ENCODE measurements at places on chromosomes 1 and 21.
A peak's percentile ranks its signal among the peaks of the same experiment; 100 is the strongest.

GRCh38 chr21:34223376-34223775 lies 140.4 kb upstream of the KCNE2 start:
- DNase-seq = no peak

DNA sequence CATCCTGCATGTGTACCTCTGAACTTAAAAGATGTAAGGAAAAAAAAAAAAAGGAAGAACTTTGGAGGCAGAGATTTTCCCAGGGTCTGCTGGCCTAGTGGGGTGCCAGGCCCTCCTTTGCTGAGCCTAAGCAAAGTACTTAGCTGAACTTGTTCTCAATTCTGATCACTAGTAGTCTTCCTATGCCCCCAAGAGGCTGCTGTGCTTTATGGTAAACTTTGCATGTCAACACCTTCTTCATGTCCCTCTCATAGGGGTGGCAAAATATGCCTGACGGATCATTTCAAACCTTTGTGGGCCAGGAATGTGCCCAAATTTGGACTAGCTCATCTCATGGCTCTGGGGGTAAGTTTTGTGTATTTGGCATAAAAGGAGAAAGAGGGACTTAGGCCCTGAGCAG lies 1.4 kb upstream of the USP21 start:
- DNase-seq = no peak

- DNase-seq = no peak
Observed at GRCh38 chr1:175649416-175649815, 94.0 kb downstream of the TNR start.

GRCh38 chr1:238647877-238648276 lies 738.5 kb upstream of the CHRM3 start:
- peak; percentile 99 for DNase-seq

- DNase-seq = peak; percentile 6
Observed at GRCh38 chr1:110639724-110640386, 33.7 kb upstream of the KCNA2 start.

DNA sequence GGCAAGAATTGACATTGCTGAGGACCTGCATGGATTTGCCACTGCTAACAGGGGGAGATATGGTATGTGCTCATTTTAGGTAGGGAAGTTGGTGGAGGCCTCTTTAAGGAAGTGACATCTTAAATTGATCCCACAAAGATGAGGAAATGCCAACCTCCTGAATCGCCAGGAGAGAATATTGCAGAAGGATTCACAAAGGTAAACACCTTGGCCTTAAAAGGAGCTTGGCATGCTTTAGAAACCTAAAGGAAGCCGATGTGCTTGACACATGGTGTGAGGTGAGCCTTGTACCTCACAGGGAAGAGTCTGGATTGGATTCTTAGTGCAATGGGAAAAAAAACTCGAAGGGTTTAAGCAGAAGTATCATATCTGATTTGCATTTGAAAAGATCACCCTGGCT lies 470.5 kb upstream of the DAB1 start:
- DNase-seq = no peak

- DNase-seq = no peak
Observed at GRCh38 chr1:238404921-238405320, 514.2 kb upstream of the ZP4 start.

GRCh38 chr1:66275601-66276023 lies 258.3 kb upstream of the SGIP1 start:
- no peak for DNase-seq

DNA sequence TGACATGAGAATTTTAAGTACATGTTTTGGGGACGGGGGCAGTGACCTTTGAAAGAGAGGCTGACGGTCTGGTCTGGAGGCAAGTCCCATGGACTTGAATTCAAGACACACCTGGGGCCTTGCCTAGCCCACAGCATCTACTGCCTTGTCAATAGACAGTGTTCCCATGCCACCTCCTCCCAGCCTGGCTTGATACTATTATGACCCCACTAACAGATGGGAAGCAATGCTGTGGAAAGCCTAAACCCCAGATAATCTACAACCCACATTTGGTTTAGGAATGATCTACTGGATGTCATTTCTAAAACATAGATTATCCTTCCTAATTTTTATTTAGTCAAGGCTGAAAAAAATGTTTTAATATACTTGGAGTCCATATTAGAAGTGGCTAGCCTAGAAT lies 17.8 kb upstream of the NFASC start:
- DNase-seq = no peak

DNA sequence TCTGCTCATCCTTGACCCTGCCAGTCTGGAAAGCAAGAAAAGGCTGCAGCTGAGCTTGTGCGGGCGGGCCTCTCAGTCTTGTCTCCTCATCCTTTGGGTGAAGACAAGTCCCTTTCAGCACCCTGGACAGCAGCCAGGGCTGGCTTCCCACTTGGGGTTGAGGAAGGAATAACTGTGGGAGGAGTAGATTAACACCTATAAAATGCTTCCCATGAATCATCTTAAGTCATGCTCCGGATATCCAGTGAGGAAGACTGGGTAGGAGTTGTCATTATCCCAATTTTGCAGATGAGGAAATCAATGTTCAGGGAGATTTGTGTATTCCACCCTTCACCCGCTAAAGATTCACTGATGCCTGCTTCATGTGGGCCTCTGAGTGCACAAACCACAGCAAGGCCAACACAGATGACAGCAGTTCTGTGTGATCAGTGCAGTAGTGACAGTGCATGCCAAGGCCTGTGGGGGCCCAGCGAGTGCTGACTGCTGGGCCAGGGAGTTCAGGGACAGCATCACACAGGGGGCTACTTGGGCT lies 20.1 kb upstream of the COL16A1 start:
- DNase-seq = peak; percentile 79

DNA sequence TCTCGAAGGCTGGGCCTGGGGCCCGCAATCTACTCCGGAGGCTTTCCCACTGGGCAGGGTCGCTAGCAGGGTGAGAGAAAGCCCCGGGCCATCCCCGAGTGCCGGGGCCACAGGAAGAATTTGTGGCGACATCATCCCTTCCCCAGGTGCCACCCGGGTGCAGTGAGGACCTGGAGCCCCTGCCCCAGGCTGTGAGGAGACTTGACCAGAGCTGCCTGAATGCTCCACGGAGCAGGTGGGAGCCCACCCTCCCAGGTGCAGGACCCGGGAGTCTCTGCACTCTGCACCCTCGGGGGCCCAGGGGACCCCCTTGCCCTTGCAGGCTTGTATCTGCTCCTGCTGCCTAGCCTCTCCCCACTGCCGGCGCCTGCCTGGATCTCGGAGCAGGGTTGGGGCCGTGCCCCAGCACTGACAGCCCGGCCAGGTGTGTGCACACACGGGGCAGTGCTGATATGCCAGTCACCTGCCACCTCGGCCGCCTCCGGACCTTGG lies 67.5 kb upstream of the RGS7 start:
- DNase-seq = no peak

- DNase-seq = no peak
Observed at GRCh38 chr1:215772151-215772550, 205.0 kb downstream of the KCTD3 start.

DNA sequence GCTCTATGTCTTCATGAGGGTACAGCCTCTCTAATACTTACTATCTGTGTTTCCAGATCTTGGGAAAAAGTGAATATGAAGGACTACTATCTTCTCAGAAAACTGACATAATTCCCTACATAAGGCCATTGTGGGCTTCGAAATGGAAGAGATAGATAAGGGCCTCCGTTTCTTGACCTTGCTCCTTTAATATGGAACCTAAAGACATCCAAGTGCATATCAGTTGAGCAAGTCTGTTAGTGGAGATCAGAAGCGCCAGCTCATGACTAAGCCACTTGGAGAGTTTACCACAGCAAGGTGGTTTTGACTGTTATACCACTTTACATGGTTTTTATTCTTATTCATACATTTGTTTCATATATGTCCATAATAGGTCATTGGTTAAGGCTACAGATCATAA lies 35.3 kb upstream of the FCER1A start:
- DNase-seq = no peak

GRCh38 chr1:196306421-196306820 lies 301.8 kb downstream of the KCNT2 start:
- no peak for DNase-seq

DNA sequence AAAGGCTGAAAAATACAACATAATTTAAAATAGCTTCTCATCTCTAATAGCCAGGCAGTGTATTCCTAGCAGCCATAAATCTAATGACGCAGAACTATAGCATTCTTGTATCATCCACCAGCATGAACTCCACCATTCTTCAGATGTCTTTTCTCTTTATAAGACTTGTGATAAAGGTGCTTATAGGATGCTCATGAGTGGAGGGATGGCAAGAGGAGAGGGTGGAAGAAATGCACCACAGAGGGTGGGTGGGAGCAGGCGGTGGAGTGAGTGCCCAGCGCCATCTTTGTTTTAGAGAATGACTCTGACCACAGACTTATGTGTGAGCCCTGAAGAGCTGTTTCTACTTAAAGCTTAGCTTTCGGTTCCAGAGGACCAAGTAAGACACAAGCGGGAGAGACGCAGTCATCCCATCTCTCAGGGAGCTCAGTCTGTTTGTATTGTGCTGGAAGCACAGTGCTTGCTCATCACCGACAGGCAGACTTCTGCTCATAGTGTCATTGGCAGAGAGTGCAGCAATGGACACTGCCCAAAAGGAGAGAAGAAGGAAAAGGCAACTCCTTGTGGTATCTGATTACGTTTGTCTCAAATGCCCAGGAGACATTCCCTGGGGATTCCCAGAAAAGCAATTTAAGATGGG lies 65.6 kb downstream of the KCNJ15 start:
- no peak for DNase-seq

GRCh38 chr1:236066054-236066453 lies 1.2 kb upstream of the NID1 start:
- peak; percentile 26 for DNase-seq

- no peak for DNase-seq
Observed at GRCh38 chr1:195970209-195970608, 638.0 kb downstream of the KCNT2 start.

DNA sequence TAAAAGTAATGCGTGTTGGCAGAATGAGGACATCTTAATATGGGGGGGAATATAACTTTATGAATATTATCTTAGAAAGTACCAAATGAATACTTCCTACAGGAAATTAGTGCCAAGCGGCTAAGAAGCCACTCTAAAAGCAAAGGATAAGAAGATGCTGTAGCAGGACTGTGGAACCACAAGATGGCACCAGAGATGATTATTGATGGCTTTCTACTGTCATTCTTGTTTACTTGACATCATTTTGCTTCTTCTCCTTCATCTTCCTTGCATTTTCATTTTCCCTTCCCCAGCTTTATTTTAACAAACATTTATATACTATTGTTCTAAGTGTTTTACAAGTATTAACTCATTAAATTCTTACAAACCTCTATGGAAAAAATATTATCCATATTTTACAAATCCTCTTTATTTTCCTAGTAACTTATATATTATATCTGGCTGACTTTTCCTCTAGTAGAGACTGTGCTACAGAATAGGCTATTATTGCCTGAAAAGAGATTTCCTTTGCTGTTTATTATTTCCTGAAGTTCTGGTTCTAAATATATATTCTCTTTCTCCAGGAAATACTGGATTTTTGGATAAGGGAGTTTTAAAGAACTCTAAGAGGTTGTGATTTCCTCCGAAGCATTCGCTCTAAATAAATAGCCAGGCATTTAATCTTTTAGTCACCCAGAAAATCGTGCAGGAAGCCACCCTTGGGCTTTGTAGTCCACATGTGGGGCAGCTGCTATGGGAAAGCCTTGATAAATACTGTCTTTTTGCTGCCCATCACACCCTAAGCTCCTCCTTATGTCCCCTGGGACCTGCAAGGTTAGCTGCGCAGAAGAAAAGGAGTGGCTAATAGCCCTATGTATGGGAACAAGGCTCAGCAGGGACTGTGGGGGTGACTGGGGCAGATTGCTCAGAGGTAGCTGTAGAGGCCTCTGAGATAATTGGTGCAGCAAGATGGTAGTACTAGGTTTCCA lies 69.8 kb downstream of the TPR start:
- peak; percentile 46 for DNase-seq

GRCh38 chr1:62435231-62436038 lies 1.4 kb upstream of the USP1 start:
- DNase-seq = no peak

DNA sequence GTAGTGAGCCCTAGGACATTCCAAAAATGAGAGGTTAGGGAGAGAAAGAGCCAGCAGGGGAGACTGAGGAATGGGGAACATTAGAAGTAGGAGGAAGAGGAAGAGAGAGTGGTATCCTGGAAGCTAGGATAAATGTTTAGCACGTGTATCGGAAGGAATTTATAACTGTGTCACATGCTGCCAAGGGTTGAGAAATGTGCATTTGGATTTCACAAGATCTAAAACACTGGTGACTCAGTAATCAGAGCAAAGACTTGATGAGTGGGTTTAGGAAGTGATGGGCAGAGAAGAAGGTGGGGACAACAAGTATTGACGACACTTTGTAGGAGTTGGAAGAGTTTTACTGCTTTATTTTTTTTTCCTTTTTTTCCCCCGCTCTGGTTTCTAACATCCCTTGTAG lies 193.9 kb downstream of the FMN2 start:
- DNase-seq = peak; percentile 58

GRCh38 chr1:229538945-229539344 lies 19.6 kb downstream of the ABCB10 start:
- no peak for DNase-seq

DNA sequence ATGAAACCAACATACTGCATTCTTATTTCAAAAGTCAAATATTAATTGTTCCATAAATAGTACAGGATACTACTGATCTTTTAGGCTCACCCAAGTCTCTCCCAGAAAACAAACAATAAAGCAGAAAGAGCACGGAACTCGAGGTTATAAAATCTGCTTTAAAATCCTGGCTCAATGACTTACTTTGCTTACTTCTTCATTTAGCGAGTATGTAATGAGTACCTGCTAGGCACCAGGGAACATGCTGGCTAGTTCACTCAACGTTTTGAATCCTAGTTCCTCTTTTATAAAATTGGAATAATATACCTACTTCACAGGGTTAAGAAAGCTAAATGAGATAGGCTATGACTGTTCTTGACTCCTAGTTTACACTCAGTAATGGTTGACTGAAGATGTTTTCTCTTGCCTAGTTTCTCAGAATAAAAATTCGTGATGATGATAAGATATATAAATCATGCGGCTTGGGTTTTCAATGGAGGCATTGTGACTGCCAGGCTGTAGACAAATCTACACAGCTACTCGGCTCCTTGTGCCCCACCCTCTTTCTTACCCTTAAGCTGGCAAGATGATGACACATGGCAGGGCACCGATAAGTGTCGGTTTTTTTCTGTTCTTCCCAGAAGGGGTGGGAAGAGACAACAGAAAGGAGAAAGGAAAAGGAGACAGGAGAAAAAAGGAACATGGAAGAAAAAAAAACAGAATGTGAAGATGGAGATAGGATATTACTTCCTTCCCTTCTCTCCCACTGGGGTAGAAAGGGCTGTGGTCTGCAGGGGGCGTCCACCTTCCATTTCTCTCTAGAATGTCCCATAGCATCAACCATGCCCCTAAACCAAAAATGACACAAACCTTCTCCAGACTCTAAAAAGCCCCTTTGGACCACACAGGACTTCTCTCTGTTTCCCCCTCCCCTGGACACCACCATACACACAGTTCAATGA lies 507.1 kb downstream of the SMYD3 start:
- no peak for DNase-seq

DNA sequence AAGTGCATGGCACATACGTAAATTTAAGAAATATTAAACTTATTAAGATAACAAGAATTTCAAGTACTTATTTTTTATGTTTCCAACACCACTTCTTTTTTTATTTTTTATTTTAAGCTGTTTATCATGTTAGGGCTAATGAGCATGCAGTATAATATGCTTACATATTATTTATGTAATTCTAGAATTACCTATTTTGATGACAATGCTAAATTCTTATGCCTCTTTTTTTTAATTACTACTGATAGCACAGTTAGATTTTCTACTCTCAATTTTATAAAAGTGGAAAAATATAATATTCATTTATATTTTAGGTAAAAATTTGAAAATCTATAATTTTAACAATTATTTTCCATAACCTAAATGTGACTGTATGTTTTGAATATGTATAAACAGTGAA lies 713.0 kb downstream of the MRPL39 start:
- DNase-seq = no peak

GRCh38 chr21:38920631-38921398 lies 115.1 kb downstream of the ETS2 start:
- peak; percentile 75 for DNase-seq
